ENCODE measurements at places on chromosomes 12 and 14.

DNA sequence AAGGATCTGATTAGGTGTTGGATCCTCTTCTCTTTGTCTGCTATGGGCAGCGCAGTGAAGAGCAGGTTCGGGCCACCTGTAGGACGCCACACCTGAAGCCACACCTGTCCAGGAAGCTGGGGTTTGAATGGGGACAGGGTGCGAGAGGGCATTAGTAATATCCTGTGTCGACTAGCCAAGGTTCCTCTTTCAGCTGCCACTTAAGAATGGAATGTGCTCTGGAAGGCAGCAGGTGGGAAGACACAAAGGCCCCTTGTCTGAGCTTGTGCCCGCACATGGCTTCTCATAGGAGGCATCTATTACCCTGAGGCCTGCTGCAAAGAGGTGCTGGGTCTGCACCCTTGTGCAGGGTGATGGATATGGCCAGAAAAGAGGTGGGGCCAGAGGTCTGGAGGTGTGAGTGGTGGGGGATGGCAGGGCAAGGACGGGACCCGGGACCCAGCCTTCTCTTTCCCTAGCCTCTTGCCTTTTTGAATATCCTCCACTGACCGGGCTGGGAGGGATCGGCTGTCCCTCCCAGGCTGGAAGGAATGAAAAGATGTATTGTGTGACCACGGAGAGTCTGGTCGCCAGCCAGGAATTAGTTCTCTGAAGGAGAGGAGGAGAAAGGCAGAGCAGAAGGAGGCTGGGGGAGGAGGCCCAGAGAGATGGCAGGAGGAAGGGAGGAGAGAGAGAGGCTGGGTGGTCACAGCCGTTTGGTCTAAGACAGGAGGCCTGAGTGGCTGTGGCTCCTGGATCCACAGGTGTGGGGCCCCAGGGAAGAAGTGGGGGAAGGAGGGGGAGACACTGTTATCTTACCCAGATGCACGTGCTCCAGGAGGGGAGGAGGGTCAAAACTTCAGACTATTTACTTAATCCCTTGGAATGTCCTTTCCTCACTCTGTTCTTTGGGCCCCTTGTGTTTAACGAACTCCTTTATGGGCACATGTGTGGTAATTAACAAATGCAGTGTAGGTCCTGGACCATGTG lies 101.5 kb downstream of the SMOC1 start:
- DNase-seq = no peak

DNA sequence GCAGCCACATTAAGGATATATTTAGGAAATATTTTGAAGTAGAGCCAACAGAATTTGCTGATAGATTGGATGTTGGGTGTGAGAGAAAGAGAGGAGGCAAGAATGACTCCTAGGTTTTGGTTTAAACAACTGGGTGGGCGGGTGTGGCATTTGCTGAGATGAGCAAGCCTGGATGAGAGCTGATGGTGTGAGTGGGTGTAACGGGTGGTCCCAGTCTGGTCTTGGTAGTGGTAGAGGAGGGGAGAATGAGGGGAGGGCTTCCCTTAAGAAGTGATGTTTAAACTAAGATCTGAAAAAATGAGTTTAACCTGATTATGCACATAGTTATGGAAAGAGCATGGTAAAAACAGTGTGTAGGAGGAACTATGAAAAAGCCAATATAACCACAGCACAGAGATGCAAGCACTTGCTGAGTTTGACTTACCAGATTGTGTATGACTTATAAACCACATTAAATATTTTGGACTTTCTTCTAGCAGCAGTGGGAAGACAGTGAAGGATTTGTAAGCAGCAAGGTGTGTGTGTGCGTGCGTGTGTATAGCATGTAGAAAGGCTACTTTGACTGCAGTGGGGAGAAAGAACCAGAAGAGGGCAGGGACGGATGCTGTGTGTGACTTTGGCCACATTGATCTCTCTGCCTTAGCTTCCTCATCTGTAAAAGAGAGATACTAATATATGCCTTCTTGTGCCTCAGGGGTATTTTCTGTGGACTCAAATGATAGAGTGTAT lies 139.7 kb downstream of the PRIMA1 start:
- DNase-seq = no peak

- no peak for DNase-seq
Observed at GRCh38 chr12:116146386-116146785, 131.1 kb downstream of the MED13L start.

DNA sequence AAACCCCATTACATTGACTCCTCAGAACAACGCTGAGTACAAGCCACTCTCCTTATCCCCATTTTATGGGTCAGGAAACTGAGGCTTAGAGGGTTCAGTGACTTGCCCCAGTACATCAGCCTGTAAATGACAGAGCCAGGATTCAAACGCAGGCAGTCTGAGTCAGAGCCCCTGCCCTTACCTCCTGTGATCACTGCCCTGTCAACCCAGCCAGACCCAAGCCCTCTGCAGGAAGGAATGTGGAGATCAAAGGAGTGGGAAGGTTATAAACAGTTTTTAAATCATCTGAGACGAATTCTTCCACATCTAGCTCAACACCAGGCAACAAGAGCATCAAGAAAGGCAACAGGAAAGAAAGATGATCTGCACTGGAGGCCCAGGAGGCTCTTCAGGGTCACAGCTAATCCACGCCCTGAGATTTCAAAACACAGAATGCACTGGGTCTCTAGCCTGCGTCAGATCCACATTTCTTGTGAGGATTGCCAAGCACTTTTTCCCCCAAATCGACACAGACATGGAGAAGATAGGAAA lies 38.5 kb downstream of the SPTB start:
- DNase-seq = no peak

- no peak for DNase-seq
Observed at GRCh38 chr12:101539148-101539547, 55.6 kb upstream of the MYBPC1 start.

- no peak for DNase-seq
Observed at GRCh38 chr14:34331728-34332623, 130.1 kb downstream of the SPTSSA start.

DNA sequence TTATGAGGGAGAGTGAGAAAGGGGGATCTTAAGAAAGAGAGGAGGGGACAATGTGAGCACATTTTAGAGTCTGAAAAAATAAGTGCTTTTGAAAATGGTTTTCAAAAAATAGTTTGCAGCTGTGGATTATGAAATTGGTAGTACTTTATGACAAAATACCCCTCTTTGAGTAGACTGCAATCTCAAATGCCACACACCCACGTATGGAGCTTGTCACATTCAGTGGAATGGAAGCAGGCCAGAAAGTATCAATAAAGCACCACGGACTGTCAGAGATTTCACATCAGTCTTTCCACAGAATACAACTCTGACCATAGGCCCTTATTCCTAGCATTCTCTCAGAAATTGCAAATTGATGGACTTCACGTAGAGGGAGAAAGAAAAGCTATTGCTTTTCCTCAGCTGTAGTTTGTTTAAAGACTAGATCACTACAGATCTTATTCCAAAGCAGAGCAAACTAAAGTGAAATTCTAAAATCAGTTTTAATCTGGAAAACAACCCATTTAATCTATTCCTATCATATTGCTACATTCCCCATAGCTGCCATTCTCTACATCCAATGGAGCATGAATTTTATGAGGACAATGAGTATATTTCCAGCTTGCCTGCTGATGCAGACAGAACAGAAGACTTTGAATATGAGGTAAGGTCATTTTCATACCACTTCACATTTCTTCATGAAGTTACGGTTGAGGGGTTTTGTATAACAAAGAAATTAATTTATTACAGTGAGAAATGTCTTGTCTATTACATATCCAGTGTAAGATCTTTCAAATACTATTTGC lies 321.3 kb downstream of the PDZRN4 start:
- no peak for DNase-seq

DNA sequence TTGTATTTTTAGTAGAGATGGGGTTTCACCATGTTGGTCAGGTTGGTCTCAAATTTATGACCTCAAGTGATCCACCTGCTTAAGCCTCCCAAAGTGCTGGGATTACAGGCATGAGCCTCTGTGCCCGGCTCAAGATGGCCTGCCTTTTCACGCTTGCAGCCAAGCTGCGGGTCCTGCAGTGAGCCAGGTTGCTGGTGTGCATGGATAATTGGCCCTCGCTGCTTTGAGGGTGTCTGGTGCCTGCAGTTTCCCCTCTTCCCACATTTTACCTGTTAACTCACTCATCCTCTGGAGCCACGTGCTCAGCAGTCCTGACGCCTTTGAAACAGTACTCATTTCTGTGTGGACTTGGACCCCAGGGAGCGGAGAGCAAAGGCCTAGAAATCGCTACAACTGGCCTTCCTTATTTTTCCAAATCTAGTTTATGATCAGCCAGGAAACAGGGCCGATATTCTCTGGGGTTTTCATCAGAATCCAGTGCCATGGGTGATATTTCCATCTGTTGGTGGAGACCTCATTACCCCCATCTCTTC lies 42.2 kb downstream of the TPCN1 start:
- DNase-seq = no peak

DNA sequence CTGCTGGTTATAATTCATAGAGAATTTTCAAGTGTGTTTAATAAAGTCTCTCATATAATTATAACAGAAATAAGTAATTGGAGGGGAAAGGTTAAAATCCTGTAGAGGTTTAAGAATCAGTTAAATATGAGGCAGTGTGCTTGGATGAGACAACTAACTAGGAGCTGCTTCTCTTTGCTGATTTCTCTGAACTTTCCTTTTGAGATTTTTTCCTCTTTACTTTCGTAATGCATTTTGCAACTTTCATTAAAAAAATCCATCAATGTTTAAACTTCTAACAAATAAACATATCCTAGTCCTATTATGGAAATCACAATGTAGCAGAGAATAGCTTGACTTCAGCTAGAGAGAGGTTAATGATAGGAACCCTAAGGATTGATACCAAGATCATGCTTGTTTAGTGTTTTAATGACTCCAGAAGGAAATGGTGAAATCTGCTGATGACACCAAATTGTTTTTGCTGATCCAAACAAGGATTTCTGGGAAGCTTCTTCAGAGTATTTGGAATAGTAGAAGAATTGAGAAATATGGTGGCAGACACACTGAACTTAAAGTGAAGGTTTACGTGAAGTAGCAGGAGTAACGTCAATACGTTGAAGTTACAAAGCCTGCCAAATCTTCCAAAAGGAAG lies 122.6 kb downstream of the RAD51B start:
- no peak for DNase-seq

GRCh38 chr12:34601689-34602088 lies 579.4 kb downstream of the ALG10 start:
- DNase-seq = no peak

DNA sequence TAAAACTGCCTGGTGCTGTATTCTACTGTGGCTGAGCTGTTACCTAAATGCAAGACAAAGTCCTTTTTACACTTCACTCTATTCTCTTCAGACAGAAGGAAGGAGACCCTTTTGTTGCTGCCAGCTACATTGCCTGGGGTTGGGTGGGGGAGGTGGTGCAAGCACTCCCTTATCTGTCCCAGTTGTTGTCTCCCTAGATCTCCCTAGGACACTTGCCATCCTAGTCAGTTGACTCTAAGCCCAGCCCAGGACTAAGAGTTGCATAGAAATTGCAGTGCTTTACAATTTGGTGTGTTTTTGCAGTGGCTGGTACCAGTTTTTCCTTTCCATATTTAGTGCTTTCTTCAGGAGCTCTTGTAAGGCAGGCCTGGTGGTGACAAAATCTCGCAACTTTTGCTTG lies 35.1 kb downstream of the SCYL2 start:
- no peak for DNase-seq

GRCh38 chr12:42730291-42730690 lies 140.7 kb upstream of the PRICKLE1 start:
- no peak for DNase-seq

GRCh38 chr14:31194095-31194494 lies 13.5 kb downstream of the HECTD1 start:
- no peak for DNase-seq

- DNase-seq = no peak
Observed at GRCh38 chr14:65790172-65790815, 377.8 kb downstream of the FUT8 start.

GRCh38 chr12:121443911-121444841 lies 44.3 kb downstream of the RNF34 start:
- no peak for DNase-seq

- no peak for DNase-seq
Observed at GRCh38 chr14:73264080-73264884, 27.0 kb downstream of the PAPLN start.

DNA sequence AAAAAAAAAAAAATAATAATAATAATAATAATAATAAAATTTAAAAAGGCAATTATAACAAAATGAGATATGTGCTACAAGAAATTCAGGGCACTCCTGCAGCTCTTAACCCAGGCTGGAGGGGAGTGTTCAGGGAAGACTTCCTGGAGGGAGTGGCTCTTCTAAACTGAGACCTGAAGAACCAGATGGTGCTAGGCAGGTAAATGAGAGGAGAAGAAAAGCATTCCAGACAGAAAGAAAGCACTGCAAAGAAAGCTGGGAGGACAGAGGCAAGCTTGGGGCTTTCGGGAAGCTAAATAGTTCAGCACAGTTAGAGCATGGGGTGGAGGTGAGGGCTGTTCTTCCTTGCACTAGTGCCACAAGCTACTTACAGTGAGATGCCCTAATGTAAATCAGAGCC lies 9.9 kb upstream of the SRSF9 start:
- no peak for DNase-seq

- DNase-seq = no peak
Observed at GRCh38 chr14:100866666-100867630, 36.6 kb downstream of the RTL1 start.
